ENCODE measurements at places on chromosomes 2 and 18.

GRCh38 chr2:201933792-201934237 lies 99.8 kb upstream of the FZD7 start:
- no peak for DNase-seq

- peak; percentile 59 for DNase-seq
These were observed 815 bp downstream of the GMCL1 start for GRCh38 chr2:69830045-69830905.

DNA sequence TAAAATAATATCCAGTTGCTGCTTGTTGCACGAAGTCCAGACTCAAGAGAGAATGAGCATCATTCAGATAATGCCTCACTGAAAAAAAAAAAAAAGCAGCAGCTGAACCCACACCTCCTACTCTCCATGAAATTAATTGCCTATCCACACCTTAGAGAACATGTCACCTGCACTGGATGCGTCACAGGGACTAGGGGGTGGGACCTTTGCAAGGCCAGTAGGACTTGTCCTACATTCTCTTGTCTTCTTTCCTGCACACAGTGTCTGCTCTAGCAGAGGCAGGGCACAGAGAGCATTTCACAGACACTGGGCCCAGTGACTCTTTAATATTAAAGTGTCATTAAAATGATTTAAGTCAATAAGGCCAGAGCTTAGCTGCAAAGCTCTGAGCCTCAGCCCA lies at the start of gene ABCA12:
TSS of gene ABCA12 (minus strand) at position 148 of the 400 bp plus-strand sequence. CDS start 418 bp downstream, outside the sequence.
- DNase-seq = no peak

- DNase-seq = no peak
These were observed 37.1 kb upstream of the ASAP2 start for GRCh38 chr2:9169349-9170107.

DNA sequence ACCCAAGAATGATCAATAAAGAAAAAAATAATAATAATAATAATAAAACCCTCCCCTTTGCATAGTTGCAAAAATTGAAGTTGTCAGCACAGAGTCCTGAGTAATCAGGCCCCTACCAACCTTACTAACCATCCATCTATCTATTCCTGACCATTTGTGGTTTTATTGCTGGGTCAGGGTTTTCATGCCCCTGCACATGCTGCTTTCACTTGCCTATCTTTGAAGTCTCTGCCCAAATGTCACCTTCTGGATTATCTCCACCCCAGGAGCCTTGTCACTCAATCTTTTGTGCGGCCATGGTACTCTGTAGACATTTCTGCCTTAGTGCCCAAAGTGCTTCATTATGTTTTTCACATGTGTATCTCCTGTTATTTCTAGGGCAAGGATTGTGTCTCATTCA lies 35.1 kb downstream of the SLC30A6 start:
- no peak for DNase-seq

DNA sequence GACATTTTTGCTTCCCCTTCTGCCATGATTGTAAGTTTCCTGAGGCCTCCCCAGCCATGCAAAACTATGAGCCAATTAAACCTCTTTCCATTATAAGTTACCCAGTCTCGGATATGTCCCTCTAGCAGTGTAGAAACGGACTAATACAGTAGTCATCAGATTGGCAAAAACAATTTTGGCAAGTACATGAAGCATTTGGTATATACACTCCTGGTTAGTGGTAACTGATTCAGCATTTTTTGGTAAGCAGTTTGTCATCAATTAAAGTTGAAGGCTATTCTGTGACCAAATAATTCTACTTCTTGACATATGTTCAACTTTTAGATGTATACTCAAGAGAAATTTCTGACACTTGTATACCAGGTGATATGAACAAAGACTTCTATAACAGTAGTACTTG lies 190.5 kb upstream of the STON1 start:
- DNase-seq = no peak

- DNase-seq = no peak
These were observed 87.5 kb downstream of the TMEM131 start for GRCh38 chr2:97908208-97908676.

DNA sequence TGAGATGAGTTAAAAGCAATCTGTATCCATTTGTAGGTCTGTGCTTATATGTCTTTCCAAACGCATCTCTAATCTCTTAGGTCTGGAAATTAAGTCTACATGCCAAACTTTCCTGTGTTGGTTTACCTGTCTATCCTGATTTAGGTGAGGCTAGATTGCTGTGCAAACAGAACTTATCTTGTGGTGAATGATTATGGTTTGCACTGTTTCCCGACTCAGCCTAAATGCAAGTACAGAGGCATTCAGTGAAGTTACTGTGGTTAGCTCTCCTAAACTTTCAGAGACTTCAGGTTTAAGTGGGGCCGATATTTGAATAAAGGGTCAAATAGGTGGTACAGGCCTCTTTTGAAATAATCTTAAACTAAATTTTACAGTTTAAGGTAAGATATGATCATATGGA lies 103.5 kb downstream of the ICOS start:
- DNase-seq = no peak

DNA sequence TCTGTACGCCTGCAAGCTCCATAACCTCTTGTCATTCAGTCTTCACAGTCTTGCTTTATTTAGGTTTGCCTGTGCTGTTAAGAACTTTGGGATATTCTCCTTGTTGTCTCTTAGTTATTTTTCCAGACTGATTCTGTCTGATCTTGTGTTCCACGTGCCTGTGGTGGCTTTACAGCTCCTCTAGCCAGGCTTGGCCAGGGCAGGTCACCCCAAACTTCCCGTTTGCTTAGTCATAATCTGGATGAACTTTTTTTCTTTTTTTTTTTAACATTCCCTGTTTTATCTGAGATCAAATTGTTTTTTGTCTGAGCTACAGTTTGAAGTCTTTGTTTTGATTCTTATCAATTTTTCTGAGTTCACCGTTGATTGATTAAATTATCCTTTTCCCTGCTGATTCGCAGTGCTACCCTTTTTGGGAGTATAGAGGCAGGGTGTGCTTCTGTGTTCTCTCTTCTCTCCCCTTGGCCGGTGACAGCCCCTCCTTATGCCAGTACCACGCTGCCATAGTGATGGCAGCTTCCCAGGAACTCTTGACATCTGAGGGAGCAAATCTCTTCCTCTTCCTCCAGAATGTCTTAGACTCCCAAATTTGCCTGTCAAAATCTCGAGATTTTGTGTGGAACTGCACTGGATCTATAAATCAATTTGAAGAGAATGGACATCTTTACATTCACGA lies 2.5 kb downstream of the SP100 start:
- DNase-seq = no peak

GRCh38 chr2:38376346-38377049 lies 575 bp downstream of the ATL2 start:
- peak; percentile 73 for DNase-seq

GRCh38 chr2:108267101-108267500 lies 21.6 kb upstream of the SULT1C2 start:
- no peak for DNase-seq

- DNase-seq = no peak
These were observed 14.1 kb upstream of the CYS1 start for GRCh38 chr2:10094271-10094814.

DNA sequence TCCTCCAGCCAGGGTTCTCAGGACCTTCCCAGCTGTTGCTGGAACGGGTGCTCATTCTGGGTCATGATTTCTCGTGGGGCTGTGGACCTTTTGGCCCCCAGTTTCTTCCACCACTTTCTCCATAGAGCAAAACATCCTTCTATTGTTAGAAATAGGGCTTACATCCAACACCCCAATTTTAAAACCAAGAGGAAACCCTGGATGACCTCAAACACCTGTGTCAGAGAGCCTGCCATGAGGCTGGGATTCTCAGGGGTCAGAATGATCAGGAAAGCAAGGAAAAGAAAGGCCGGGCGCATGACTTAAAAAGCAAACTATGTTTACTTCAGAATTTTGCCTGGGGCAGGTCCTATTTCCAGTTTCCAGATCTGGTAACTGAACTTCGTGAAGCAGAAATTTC lies 307.9 kb upstream of the MEIS1 start:
- DNase-seq = no peak

GRCh38 chr2:201759567-201759966 lies 21.2 kb downstream of the ALS2 start:
- DNase-seq = no peak

- no peak for DNase-seq
These were observed 289.5 kb downstream of the CDCA7 start for GRCh38 chr2:173644146-173644545.

GRCh38 chr2:203814661-203815540 lies 52.7 kb upstream of the CTLA4 start:
- no peak for DNase-seq

GRCh38 chr2:182982941-182983340 lies 55.3 kb downstream of the NCKAP1 start:
- DNase-seq = no peak

DNA sequence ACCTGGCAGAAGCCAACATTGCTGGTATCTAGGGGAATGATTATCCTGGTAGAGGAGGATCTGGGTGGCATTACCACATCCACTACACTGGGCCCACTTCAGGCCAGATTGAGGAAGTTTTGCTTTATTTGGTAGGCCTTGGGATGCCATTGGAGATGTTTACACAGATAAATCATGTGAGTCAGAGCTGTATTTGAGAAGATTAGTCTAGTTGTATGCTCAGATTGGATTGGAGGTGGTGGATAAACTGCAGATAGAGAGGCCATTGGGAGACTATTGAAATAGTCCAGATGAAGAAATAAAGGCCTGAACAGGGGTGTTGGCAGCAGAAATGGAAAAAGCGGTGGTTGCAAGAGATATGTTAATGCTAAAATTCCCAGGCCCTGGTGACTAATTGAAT lies 81.5 kb downstream of the EFEMP1 start:
- DNase-seq = no peak

- no peak for DNase-seq
These were observed 34.7 kb downstream of the CYB5A start for GRCh38 chr18:74257083-74257482.

GRCh38 chr2:119721043-119721442 lies 38.7 kb upstream of the PTPN4 start:
- no peak for DNase-seq

DNA sequence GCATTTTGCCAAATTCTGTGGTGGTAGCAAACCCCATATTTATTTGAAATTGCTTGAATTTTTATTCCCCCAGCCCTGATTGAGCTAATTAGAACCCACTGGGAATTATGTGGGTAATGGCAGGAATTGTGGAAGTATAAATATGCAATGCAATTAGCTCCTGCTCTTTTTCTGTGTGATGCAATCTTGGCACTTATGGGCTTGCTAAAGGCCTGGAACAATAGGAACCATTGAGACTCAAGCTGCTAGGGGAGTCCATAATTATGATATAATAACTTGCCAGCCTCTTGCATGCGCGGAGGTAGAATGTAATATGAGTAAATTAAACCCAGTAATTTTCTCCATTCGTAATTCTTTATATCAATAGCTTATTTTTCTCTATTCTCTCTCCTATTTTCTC lies 267.6 kb upstream of the THSD7B start:
- no peak for DNase-seq

- DNase-seq = no peak
These were observed 119.4 kb downstream of the PARD3B start for GRCh38 chr2:204664708-204665121.

DNA sequence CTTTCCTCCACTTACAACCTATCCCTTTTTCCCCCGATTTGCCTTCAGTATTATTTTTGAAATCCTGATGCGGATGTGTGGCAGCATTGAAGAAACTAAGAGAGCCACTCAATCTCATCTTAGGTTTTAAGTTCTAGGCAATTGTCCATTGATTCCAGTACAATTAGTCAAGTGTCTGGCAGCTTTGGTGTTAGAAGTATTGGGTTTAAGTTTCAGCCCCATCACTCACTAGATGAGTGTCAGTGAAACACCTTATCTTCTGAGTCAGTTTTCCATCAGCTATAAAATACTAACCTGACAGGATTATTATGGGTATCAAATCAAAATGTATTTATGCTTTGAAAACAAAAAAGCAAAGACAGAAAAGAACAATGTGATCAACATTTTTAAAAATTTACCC lies 16.8 kb upstream of the CUL3 start:
- no peak for DNase-seq

DNA sequence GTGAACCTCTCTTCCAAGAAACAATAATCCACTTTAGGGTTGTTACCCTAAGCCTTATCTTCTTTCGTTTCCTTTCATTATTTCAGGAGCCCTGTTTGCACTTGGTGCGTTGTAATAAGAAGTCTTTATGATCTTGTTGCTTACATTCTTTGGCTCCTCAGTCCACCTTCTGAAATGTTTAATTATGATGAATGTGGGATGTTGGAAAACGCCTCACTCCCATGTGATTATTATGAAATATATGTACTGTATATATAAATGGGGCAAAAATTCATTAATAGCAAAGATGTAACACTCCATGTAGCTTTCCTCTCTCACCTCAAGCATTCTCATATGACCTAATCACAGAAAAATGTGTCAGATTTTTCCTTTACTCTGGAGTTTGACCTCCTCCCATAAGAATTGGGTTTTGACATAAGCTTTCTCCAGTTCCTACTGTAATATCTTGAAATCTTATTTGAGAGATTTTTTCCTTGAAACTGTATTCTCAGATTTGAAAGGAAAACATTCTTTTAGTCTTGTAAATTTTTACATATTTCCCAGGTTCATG lies 397.2 kb upstream of the FANCL start:
- no peak for DNase-seq

- no peak for DNase-seq
These were observed 242.3 kb downstream of the ATAD2B start for GRCh38 chr2:23684395-23685176.

GRCh38 chr2:101036562-101036961 lies 34.5 kb downstream of the RPL31 start:
- no peak for DNase-seq

DNA sequence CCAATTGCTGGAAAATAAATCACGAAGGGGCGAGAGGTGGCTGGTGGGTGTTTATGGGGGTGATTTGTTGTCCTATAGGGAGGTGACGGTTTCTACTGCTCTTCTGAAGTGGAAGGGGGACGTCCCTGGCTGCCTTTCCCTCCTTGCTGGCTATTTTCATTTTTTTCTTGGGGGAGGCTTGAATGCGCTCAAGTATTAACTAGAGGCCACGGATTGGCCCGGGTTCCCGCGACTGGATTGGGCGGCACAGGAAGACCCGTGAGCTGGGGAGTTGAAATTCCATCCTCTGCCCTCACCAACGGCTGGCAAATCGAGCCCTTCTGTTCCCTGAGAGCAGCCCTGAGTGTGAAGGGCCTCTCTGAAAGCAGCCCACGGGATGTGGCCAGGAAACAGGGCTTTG lies 176.5 kb upstream of the SPRED2 start:
- no peak for DNase-seq

GRCh38 chr2:46500801-46501200 lies 21.4 kb downstream of the TMEM247 start:
- no peak for DNase-seq

DNA sequence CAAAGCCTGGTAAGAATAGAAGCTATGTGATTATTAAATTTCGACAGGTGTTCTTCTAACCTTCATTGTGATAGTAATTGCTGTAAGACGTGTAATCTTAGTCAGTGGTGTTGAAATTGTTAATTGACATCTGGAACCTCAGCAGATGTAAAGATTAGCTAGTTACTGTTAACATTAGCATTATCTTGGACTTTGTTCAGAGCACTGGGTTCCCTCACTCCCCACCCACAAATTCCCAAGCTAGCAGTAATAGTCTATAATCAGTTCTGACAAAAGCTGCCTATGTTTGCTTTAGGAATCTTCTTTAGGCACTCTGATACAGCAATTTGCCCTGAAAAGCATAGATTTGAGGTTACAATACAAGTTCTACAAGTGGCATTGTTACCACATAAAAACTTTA lies 233.7 kb downstream of the EN1 start:
- DNase-seq = no peak

GRCh38 chr2:223007531-223007930 lies 44.5 kb upstream of the KCNE4 start:
- DNase-seq = no peak

- no peak for DNase-seq
These were observed 264.8 kb downstream of the TXNL1 start for GRCh38 chr18:56373601-56374000.

GRCh38 chr2:138720035-138720838 lies 60.0 kb downstream of the NXPH2 start:
- DNase-seq = no peak

Data from activated CD4-positive, CD25-positive, alpha-beta regulatory T cell treated with anti-CD3 and anti-CD28 coated beads, Interleukin-2, amount 50 U/mL, for 72 hours (primary cell).